ENCODE measurements at places on chromosomes 16 and 17. TPM values are rescaled to one million over a fixed set of nuclear protein-coding genes. Genes with fewer than 3 reads are reported as not detected.
A peak's percentile ranks its signal among the peaks of the same experiment; 100 is the strongest.

Gene PIK3R5
- 2.7 TPM for total RNA-seq

DNA sequence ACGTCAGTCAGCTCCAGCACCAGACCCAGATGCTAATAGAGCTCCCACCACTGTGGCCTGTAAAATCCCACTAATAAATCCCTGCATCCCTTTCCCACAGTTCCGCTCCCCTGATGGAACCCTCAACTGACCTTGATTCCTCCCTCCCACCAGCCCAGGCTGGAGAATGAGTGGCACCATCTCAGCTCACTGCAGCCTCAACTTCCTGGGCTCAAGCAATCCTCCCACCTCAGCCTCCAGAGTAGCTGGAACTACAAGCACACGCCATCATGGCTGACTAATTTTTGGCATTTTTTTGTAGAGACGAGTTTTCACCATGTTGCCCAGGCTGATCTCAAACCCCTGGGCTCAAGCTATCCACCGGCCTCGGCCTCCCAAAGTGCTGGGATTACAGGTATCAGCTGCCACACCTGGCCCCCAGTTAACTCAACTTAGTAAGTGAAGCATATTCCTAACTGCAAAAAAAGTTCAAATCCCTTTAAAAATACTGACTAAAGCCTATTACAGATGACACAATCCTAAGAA lies 15.6 kb downstream of the USP7 start:
- no peak overlapping the region for H3K4me3 ChIP-seq
- H3K27me3 ChIP-seq, result no peaks in the 10 kb centered on the region
- DNase-seq, result no peak
- peaks cover 59% of the 10 kb centered on the region for H3K4me1 ChIP-seq

- no peak for DNase-seq
- no peaks in the 10 kb centered on the region for H3K27me3 ChIP-seq
- H3K4me1 ChIP-seq, result peaks cover 9% of the 10 kb centered on the region
- H3K36me3 ChIP-seq, result no peaks in the 10 kb centered on the region
- H3K27ac ChIP-seq, result no peak overlapping the region
- H3K4me3 ChIP-seq, result no peak overlapping the region
Measured at GRCh38 chr17:60106340-60107059, 27.8 kb upstream of the HEATR6 start.

- no peaks in the 10 kb centered on the region for H3K36me3 ChIP-seq
- H3K27me3 ChIP-seq, result no peaks in the 10 kb centered on the region
- no peak overlapping the region for H3K27ac ChIP-seq
- no peak for DNase-seq
Measured at GRCh38 chr17:12592941-12593340, 72.7 kb upstream of the MYOCD start.

Gene TBC1D3K
- total RNA-seq, result not detected

Gene ZFPM1
- total RNA-seq, result 4.9 TPM

GRCh38 chr16:53598511-53599275 lies 95.7 kb upstream of the AKTIP start:
- H3K27me3 ChIP-seq, result no peaks in the 10 kb centered on the region
- H3K4me1 ChIP-seq, result no peaks in the 10 kb centered on the region
- no peak overlapping the region for H3K27ac ChIP-seq
- no peak for DNase-seq
- no peak overlapping the region for H3K4me3 ChIP-seq
- H3K36me3 ChIP-seq, result no peaks in the 10 kb centered on the region

DNA sequence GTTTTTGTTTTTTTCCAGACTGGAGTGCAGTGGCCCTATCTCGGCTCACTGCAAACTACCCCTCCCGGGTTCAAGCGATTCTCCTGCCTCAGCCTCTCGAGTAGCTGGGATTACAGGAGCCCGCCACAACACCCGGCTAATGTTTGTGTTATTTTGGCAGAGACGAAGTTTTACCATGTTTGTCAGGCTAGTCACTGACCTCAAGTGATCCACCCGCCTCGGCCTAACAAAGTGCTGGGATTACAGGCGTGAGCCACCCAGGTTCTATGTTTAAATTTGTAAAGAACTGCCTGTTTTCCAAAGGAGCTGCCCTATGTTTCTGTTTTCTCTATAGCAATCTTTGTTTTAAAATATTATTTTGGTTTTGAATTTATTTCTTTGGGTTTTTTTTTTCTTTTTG lies 13.8 kb upstream of the C16orf87 start:
- H3K4me1 ChIP-seq, result no peaks in the 10 kb centered on the region
- H3K4me3 ChIP-seq, result no peak overlapping the region
- H3K27me3 ChIP-seq, result no peaks in the 10 kb centered on the region

Gene CCL17
- not detected for total RNA-seq

Gene C16orf92
- total RNA-seq, result not detected

GRCh38 chr17:74480290-74480689 lies 13.9 kb downstream of the CD300A start:
- H3K36me3 ChIP-seq, result peaks cover 67% of the 10 kb centered on the region
- H3K27ac ChIP-seq, result no peak overlapping the region
- H3K4me3 ChIP-seq, result no peak overlapping the region
- DNase-seq, result no peak
- H3K27me3 ChIP-seq, result peaks cover 8% of the 10 kb centered on the region

DNA sequence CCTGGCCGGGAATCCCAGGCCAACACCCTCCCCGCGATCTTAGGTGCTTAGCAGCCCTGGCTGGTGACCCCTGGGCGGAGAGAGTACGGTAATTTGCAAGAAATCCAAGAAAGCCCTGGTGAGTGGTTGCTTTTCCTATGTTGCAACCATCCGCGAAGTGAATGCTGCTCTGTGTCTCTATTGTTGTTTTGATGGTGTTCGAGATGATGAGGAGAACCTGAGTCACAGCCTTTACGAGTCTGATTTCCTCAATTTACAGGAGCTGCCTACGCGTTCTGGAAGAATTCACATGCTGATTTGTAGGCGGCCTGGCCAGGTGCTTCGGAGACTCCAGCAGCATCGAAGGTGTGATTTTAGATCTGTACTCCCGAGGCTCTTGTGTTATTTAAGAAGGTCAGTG lies 63.3 kb downstream of the TMEM235 start:
- H3K27ac ChIP-seq, result no peak overlapping the region
- no peak overlapping the region for H3K4me3 ChIP-seq
- DNase-seq, result no peak
- H3K4me1 ChIP-seq, result peaks cover 4% of the 10 kb centered on the region

DNA sequence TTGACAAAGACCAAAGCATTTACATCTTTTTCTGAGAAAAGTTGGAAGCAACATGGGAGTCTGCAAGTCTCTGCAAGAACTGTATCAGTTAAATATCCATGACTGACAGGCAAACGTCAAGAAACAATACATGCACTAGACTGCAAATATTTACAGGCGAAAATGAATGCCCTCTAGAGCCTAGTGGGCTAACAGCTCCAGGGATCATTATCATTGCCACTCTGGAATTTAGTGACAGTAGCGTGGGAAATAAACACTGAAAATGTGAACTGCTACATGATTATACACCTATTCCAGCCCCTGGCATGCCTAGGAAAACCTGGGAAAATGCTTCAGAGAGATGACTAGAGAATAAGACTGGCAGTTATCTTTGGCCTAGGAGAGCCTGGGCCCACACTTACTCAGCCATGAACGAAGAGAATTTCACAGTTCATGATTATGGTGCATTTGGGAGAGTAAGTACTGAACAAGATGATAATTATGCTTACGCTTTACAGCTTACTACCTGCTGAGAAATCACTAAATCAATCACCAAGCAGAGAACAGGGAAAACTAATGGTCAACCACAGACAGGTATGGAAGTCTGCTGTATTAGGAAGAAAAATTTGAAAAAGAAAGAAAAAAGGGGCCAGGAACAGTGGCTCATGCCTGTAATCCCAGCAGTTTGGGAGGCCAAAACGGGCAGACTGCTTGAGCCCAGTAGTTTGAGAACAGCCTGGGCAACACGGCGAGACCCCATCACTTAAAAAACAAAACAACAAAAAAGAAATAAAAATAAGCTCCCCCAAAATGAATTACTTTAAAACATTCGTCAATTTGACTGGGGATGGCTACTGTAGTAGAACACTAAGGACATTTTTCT lies 66.6 kb upstream of the CLEC18B start:
- no peaks in the 10 kb centered on the region for H3K27me3 ChIP-seq
- DNase-seq, result no peak
- no peak overlapping the region for H3K27ac ChIP-seq
- no peaks in the 10 kb centered on the region for H3K4me1 ChIP-seq
- no peak overlapping the region for H3K4me3 ChIP-seq

- H3K4me1 ChIP-seq, result peaks cover 9% of the 10 kb centered on the region
- H3K27ac ChIP-seq, result no peak overlapping the region
- peaks cover 5% of the 10 kb centered on the region for H3K27me3 ChIP-seq
- H3K4me3 ChIP-seq, result no peak overlapping the region
- H3K36me3 ChIP-seq, result no peaks in the 10 kb centered on the region
Measured at GRCh38 chr17:7747635-7748071, 30.1 kb downstream of the DNAH2 start.

DNA sequence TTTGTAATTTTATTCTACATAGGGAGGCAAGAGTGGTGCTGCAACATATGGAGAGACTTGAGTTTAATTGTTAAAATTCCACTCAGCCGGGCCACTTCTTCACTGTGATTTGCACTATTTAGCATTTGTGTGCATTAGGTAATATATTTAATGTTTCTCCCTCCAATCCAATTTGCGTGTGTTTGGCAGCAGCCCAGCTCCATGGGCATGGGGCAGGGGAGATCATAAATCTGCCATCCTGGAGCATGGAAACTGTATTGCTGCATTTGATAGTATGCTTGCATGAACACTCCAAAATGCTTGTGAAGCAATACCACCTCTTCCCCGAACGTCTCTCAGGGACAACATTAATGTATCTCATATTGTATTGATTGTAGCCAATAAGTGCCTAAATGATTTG lies 339.1 kb upstream of the RBFOX1 start:
- H3K27ac ChIP-seq, result no peak overlapping the region
- no peak overlapping the region for H3K4me3 ChIP-seq
- no peaks in the 10 kb centered on the region for H3K4me1 ChIP-seq
- H3K36me3 ChIP-seq, result no peaks in the 10 kb centered on the region
- DNase-seq, result no peak

DNA sequence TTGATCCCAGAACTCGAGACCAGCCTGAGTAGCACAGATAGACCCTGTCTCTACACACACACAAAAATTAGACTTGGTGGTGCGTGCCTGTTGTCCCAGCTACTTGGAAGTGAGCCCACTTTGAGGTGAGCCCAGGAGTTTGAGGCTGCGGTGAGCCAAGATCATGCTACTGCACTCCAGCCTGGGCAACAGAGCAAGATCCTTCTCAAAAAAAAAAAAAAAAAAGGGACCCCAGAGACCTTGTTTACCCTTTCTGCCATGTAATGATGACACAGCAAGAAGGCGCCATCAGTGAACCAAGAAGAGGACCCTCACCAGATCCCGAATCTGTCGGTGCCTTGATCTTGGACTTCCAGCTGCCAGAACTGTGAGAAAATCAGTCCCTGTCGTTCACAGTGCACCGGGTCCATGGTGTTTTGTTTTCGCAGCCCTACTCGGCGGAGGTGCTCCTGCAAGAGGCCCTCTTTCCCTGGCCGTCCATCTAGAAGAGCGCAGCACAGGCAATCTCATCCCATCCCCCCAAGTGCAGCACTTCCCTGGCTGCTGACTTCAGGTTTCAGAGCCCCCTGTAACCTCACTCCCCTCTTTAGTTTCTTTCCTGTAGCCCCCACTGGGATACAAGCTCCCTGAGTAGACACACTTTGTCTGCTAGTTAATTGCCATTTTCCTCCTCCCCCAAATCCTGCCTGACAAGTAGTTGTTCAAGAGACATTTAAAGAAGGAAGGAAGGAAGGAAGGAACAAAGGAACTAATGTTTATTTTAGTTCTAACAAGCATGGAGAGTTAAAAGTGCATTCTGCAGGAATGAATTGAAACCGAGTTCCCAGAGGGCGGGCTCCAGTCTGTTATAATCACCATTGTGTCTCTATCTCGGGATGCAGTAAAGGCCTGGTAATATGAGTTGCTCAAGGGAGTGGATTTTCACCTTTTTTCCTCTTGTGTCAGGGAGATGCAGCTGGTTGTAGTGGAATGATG lies 115.3 kb downstream of the SNX29 start:
- peaks cover 68% of the 10 kb centered on the region for H3K4me1 ChIP-seq
- no peaks in the 10 kb centered on the region for H3K27me3 ChIP-seq
- peak overlapping the region; percentile 23 for H3K27ac ChIP-seq
- H3K4me3 ChIP-seq, result no peak overlapping the region
- no peaks in the 10 kb centered on the region for H3K36me3 ChIP-seq

Gene VAT1L
- total RNA-seq, result 31.9 TPM

DNA sequence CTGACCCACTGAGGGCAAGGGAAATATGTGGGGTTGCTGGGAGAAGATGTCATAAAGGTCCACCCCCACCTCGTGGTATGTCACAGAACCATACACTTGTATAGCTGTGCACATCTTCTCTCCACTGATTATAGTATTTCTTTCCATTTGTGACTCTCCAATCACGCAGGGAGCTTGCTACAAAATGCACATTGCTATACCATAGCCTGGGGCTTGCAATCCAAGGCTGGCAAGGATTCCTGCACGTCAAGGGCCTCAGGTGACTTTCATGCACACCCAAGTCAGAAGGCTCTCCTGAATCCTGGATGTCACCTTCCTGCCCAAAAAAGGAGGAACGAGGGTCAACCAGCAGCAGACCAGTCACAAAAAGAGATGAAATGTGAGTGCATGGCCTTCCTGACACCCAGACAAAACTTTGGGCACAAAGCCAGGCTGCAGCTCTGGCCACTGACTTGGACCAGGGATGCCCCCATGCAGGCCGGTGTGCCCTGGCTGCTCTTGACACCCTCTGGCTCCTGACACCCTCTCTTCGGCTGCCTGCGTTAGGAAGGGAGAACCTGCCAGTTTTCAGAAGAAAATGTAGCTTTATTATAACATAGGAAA lies 12.1 kb downstream of the TBC1D26 start:
- H3K4me3 ChIP-seq, result no peak overlapping the region
- H3K27ac ChIP-seq, result no peak overlapping the region
- H3K36me3 ChIP-seq, result no peaks in the 10 kb centered on the region
- H3K27me3 ChIP-seq, result no peaks in the 10 kb centered on the region
- no peak for DNase-seq

DNA sequence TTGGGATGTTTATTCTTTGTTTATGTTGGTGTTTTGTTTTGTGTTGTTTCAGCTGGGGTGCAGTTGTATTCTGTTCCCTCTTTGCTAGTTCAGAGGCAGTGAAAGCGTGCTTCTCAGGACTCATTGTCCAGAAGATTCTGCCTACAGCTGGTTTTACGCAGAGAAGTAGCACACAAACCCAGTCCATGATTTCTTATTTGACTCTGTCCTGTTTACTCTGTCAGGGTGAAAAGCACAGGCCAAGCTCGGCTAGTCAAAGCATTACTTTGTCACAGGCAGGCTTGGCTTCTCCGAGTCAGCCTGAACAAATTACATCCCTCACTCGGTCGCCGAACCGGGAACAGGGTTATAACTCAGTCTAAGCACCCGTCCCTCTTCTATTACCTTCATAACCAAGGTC lies 435.0 kb downstream of the MAF start:
- DNase-seq, result no peak
- H3K36me3 ChIP-seq, result no peaks in the 10 kb centered on the region
- H3K27me3 ChIP-seq, result no peaks in the 10 kb centered on the region
- no peaks in the 10 kb centered on the region for H3K4me1 ChIP-seq
- H3K4me3 ChIP-seq, result no peak overlapping the region

GRCh38 chr16:68866933-68867332 lies 23.6 kb downstream of the TANGO6 start:
- no peak overlapping the region for H3K27ac ChIP-seq
- DNase-seq, result no peak
- H3K4me3 ChIP-seq, result no peak overlapping the region
- H3K27me3 ChIP-seq, result no peaks in the 10 kb centered on the region
- no peaks in the 10 kb centered on the region for H3K4me1 ChIP-seq

Measured in heart right ventricle (tissue), 16 donors.